ENCODE measurements at places on chromosomes 1 and 21. TPM values are rescaled to one million over a fixed set of nuclear protein-coding genes. Genes with fewer than 3 reads are reported as not detected.

DNA sequence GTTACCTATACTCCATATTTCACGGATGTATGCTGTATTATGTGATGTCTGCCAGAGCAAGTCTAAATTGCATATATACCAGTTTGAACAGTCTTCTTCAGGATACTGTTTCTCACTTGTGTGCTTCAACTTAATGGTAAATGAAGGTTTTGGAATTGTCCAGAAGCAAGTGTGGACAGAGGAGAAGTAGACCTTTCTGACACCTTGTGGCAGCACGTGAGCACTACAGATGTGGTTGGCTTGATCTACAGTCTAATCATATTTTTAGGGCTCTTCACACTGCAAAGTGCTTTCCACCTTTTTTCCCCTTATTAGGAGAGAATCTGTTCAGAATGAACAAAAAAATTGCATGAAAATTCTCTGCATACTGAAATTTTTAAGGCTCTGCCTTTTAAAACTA lies 10.9 kb downstream of the MORC3 start:
- no peak overlapping the region for H3K27ac ChIP-seq
- DNase-seq = peak; percentile 53
- H3K36me3 ChIP-seq = peaks cover 6% of the 10 kb centered on the region
- H3K4me1 ChIP-seq = peaks cover 53% of the 10 kb centered on the region

- H3K27ac ChIP-seq = no peak overlapping the region
- no peak overlapping the region for H3K4me3 ChIP-seq
- no peaks in the 10 kb centered on the region for H3K27me3 ChIP-seq
- no peak for DNase-seq
These were observed 69.1 kb upstream of the STUM start for GRCh38 chr1:226479474-226479873.

GRCh38 chr1:32743380-32744070 lies 41.0 kb upstream of the SYNC start:
- DNase-seq = no peak
- no peaks in the 10 kb centered on the region for H3K36me3 ChIP-seq
- peaks cover 5% of the 10 kb centered on the region for H3K4me1 ChIP-seq
- no peak overlapping the region for H3K4me3 ChIP-seq
- no peak overlapping the region for H3K27ac ChIP-seq
- peaks cover 12% of the 10 kb centered on the region for H3K27me3 ChIP-seq

Gene SLAMF9
- not detected for polyA plus RNA-seq

DNA sequence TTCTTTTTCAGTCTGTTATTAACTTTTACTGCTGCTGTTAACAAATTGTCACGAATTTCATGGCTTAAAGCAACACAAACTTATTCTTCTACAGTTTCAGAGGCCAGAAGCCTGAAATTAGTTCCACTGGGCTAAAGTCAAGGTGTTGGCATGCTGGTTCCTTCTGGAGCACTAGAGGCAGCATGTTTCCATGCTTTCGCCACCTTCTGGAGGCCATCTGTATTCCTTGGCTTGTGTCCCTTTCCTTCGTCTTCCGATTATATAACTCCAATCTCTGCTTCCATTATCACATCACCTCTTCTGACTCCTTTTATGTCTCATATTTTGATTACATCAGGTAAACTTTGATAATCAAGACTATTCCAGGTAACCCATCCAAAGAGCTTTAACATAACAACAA lies 1742.1 kb downstream of the BRINP3 start:
- no peak overlapping the region for H3K4me3 ChIP-seq
- H3K36me3 ChIP-seq = no peaks in the 10 kb centered on the region
- H3K27ac ChIP-seq = no peak overlapping the region
- no peak for DNase-seq
- no peaks in the 10 kb centered on the region for H3K27me3 ChIP-seq

DNA sequence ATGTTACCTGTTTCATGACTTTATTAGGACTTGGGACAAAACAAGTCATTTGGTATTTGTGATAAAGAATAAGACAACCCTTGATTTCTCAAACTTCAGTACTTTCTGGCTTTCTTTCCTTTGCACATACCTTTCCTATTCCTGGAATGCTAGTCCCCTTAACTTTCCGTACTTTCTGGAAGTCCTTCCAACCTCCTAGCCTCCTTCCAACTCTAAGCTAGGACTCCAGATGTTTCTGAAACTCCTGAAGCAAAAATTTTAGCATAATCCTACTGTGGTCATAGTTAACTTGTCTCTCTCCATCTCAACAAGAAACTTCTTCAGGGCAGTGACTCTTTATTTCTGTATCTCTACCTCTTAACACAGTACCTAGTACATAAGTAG lies 19.8 kb upstream of the C1orf105 start:
- H3K27ac ChIP-seq = no peak overlapping the region
- peaks cover 29% of the 10 kb centered on the region for H3K4me1 ChIP-seq
- H3K36me3 ChIP-seq = no peaks in the 10 kb centered on the region
- no peaks in the 10 kb centered on the region for H3K27me3 ChIP-seq
- DNase-seq = no peak

Gene NGF
- polyA plus RNA-seq = not detected

DNA sequence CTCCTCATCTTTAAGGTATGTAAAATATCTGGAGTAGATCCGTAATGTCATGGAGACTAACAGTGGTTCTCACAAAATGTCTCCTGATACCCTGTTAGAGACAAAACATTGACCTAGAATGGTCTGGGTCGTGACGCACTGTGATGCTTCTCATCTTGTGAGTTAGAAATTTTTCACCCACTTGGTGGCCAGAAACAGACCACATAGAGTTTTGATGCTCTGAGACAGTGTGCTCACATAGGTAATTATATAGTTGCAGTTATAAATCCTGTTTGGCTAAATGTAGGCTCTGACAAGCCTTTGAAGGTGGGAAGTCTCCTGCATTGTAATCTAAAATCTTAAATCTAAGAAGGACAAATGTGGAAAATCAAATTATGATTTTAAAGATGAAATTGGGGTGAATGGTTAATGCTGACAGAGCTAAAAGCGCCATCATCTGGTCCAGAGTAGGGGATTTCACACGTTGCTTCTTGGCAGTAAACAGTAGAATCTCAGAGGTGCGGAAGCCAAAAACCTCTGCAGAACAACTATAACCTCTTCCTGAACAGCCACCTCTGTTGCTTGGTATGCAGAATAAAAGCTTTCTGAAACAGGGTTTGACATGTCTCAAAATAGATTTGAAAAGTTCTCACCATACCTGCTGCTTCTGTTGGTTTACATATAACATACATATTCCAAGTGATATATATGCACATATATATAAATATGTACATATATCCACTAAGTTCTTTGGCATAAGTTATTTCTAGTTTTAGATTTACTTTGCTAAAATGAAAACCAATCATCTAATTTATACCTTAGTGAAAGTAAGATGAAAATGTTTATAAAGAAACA lies 17.1 kb downstream of the RPAP2 start:
- H3K4me3 ChIP-seq = no peak overlapping the region
- DNase-seq = peak; percentile 75
- peaks cover 76% of the 10 kb centered on the region for H3K4me1 ChIP-seq

GRCh38 chr21:14817311-14817710 lies 247.5 kb downstream of the NRIP1 start:
- no peak overlapping the region for H3K4me3 ChIP-seq
- no peaks in the 10 kb centered on the region for H3K36me3 ChIP-seq
- H3K27me3 ChIP-seq = no peaks in the 10 kb centered on the region
- DNase-seq = no peak
- no peaks in the 10 kb centered on the region for H3K4me1 ChIP-seq

DNA sequence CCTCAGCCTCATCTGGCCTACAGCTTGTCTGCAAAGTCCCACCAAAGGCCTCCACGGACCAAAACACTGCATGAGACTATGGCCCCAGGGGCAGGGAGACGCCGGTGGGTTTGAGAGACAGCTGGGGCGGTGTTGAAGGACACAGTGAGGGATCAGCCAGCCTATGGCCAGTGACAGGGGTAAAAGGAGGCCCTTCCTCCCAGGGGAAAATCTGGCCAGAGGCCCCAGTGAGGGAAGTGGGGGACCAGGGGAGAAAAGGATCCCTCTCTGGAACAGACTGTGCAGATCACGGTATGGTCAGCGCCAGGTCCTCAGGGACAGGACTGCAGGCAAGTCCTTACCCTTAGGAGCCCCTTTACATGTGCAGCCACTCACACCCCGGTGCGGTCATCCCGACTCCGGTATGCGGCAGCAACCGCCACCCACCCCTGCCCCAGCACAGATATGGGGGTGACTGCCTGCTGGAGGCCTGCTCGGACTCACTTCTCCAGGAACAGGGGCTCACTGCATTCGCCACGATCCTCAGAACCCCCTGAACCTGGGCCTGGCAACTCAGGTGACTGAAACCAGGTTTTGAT lies 1.3 kb downstream of the CERS2 start:
- peaks cover 5% of the 10 kb centered on the region for H3K36me3 ChIP-seq
- peak overlapping the region; percentile 84 for H3K27ac ChIP-seq
- H3K4me3 ChIP-seq = peak overlapping the region; percentile 83

- peaks cover 55% of the 10 kb centered on the region for H3K4me1 ChIP-seq
- no peak overlapping the region for H3K4me3 ChIP-seq
- DNase-seq = no peak
- H3K27me3 ChIP-seq = no peaks in the 10 kb centered on the region
- no peaks in the 10 kb centered on the region for H3K36me3 ChIP-seq
These were observed 57.3 kb downstream of the RHOU start for GRCh38 chr1:228792601-228793000.

DNA sequence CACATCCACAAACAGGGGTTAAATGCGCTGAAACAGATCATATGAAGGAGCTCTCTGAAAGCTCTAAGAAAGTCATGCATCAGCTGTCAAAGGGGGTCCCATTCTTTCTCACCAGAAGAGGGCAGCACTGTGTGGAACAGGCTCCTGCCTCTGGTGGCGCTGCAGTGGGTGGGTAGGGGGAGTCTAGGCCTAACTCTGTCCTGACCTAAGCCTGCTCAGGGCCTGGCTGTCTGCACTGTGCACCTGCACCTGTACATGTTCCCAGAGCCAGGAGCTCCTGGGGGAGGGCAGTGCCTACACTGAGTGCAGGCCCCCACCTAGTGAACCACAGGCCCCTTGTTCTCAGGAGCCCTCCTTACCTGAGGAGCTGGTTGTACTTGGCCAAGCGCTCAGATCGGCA lies 16.0 kb downstream of the ENO1 start:
- H3K4me1 ChIP-seq = peaks cover 10% of the 10 kb centered on the region
- peaks cover 85% of the 10 kb centered on the region for H3K36me3 ChIP-seq
- H3K4me3 ChIP-seq = no peak overlapping the region

DNA sequence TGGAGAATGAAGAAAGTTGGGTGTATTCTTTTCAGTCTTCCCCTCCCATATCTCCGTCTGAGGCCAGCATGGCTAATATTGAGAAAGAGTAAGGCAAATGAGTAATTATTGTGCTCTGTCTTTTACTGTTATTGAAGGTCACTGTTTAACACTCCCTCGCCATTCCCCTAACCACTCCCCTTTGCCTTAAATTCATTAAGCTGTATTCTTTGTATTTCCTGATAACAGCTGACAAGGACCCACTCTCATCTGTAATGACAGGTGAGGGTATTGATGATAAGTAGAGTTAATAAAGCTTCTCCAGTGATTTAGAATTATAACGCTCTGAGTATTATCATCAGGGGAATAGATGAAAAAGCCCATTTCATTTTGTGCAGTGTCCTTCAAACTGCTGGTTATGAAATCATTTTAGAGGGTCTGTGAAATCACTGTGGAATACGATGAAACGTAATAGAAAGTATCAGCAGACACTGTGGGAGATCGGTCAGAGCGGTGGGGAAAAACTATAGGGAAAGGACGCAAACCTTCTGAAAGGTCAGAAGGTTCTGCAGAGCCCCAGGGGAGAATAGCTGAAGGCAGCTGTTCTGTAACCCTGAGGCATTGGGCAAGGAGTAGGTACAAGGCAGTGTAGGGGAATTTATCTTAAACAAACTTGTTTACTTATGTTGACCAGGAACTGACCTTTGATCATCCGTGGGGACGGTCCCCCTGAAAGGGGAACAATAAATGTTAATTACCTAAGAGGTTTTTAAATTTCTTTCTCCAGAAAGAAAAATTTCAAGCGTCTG lies 46.3 kb upstream of the CACYBP start:
- peaks cover 35% of the 10 kb centered on the region for H3K4me1 ChIP-seq
- no peak overlapping the region for H3K27ac ChIP-seq
- DNase-seq = no peak
- H3K4me3 ChIP-seq = no peak overlapping the region
- no peaks in the 10 kb centered on the region for H3K27me3 ChIP-seq

GRCh38 chr1:109350655-109351054 lies 43.8 kb upstream of the MYBPHL start:
- no peak for DNase-seq
- no peaks in the 10 kb centered on the region for H3K4me1 ChIP-seq
- no peaks in the 10 kb centered on the region for H3K27me3 ChIP-seq
- H3K36me3 ChIP-seq = no peaks in the 10 kb centered on the region
- H3K27ac ChIP-seq = no peak overlapping the region

Gene SH2D2A
- 29.1 TPM for polyA plus RNA-seq

DNA sequence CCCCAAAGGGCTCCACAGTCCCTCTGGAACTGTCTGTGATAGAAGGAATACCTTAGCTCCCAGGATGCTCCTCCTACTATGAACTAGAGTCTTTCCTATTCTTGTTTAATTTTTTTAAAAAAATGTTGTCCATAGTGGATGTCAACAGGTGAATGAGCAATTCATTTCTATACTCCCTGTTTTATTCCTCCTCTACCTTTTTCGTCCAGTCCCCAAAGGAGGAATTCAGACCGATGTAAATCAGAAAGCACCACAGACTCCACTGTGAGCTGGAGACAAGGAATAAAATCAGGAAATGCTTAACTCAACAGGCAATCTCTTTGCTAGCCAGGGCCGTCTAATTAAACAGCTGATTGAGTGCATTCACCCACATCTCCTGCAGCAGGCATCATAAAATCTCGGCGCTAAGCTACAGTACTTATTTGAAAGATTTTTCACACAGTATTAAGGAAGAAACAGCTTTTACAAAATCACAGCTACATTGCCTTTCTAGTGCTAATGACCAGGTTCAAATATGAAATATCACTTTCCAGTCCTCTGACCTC lies 381.6 kb downstream of the SIPA1L2 start:
- H3K27me3 ChIP-seq = no peaks in the 10 kb centered on the region
- DNase-seq = no peak
- H3K4me1 ChIP-seq = no peaks in the 10 kb centered on the region
- H3K4me3 ChIP-seq = no peak overlapping the region
- H3K36me3 ChIP-seq = no peaks in the 10 kb centered on the region

Gene CCDC181
- polyA plus RNA-seq = not detected

DNA sequence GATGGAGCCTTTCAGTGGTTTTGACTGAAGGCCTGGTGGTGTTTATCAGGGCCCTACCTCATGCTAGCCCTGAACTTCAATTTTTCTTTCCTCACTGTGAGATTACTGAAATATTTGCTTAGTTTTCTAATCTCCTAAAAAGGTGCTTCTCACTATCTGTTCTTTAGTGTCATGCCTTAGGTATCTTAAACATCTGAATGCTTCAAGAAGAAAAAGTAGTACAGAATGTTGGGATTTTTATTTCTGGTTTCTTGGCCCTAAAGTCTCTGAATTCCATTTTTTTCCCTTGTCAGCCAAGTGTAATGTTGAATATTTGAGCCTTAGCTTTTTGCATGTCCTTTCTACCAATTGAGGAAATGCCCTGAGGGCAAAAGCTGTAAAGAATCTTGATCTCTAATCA lies 47.9 kb upstream of the PRKACB start:
- DNase-seq = no peak
- H3K27me3 ChIP-seq = no peaks in the 10 kb centered on the region
- no peak overlapping the region for H3K27ac ChIP-seq
- H3K4me1 ChIP-seq = peaks cover 6% of the 10 kb centered on the region

- DNase-seq = no peak
- H3K36me3 ChIP-seq = peaks cover 4% of the 10 kb centered on the region
- H3K4me3 ChIP-seq = no peak overlapping the region
- no peaks in the 10 kb centered on the region for H3K4me1 ChIP-seq
These were observed 360.7 kb downstream of the PTBP2 start for GRCh38 chr1:97082160-97082848.

Measured in CD4-positive, alpha-beta memory T cell (primary cell).